ENCODE measurements at places on chromosomes 3 and 15.

- peak; percentile 84 for DNase-seq
These were observed 93.1 kb downstream of the FRMD5 start for GRCh38 chr15:44101944-44102343.

DNA sequence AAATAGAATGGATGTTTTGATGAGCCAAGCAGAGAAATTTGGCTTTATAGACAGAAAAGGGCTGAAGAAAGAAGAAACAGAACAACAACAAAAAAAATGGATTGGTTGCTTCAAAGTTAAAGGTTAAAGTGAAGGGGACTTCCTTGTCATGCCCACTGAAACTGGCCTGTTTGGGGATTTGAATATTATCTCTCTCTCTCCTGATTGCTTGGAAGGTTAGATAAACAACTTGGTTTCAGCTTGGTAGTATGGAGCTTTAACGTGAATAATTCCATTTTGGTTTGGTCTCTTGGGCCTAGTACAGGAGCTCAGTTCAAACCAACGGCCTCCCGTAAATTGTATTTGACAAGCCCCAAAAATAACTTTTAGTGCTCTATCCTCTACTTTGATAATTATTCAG lies 70.8 kb upstream of the MBNL1 start:
- DNase-seq: no peak

DNA sequence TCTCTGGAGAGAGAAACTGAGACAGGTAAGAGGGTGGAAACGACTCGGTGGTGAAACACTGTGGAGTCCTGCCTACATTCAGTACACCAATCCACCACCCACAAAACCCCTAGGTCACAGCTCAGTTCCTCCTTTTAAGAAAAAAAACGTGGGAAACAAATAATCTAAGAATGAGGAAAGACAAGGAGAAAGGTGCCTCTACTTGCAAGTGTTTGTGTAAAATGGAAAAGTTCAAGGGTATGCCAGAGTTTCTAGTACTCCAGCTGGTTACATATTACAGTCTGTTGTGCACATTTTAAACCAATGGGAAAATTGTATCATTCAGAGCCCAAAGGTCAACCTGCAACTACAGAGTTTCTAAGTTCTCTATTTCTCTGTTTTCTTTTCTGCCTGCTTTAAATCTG lies 32.2 kb downstream of the HGD start:
- DNase-seq: no peak

DNA sequence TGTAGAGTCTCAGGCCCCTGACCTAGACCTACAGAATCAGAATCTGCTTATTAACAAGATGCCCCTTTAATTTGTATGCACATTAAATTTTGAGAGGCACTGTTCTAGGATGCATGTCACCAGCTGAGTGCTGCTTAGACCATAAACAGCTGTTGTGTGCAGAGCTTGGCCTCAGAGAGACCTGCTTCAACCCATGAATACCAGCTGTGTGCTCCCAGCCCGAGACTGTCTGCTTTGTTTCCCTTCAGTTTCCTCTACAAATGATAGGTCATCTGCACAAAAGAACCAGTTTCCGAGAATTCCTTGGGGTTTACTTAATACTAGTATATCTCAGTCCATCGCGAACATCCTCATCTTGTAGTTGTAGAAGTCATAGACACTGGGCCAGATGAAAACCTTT lies 158.5 kb upstream of the PFN2 start:
- DNase-seq: peak; percentile 50

DNA sequence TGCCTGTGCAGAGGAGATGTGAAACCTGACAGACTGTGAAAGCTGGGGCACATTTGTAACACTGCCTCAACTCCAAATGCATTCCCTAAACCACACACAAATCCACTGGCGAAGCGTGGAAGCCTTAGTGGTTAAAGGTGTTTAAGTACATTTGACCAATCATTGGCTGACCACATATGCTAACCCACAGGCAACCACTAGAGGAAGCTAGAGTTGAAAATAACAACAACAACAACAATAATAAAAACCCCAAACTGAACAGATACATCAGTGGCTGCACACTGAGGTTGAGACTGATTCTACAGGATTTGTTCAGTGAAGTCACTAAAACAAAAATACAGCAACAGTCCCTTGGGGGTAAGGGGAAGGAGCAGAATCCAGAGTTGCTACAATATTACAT lies 129.7 kb downstream of the TJP1 start:
- no peak for DNase-seq

DNA sequence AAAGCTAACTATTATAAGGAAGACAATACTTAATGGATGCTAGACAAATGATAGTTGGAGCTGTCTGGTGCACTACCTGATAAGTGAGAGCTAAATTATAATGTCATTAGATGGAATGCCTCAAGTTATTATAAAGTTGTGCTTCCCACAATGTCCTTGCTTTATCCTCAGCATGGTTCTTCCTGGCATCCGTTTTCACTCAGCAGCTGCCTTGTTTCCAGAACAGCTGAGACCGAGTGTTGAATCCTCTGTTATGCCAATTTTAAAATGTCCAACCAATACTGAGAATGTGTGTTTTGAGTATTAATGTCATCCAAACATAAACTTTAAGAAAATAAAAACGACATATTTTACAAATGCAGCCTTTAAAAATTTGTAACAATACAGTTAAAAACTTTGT lies 286.7 kb upstream of the SOX2 start:
- DNase-seq: no peak

GRCh38 chr3:177263615-177264368 lies 66.5 kb upstream of the TBL1XR1 start:
- peak; percentile 46 for DNase-seq

GRCh38 chr15:75104804-75105557 lies 81.6 kb downstream of the PPCDC start:
- peak; percentile 97 for DNase-seq

DNA sequence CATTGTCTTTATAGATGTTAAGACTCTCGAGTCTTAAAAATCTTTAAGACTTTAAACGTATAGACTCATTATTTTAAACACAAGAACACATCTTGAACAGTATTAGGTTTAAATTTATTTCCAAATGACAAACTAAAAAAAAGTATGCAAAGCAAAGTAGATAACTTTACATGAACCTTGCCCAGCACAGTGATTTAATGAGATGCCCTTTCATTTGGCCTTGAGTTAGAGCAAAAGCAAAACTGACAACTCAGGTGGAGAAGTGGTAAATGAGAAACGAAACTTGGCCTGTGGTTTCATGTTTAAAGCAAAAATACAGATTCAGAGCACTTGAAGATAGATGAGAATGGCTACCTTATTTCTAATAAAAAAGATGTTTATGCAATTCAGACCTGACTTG lies 8.6 kb downstream of the GPR15 start:
- no peak for DNase-seq

GRCh38 chr15:40016224-40016865 lies 22.6 kb downstream of the SRP14 start:
- DNase-seq: peak; percentile 78

GRCh38 chr3:35422836-35423601 lies 216.3 kb upstream of the ARPP21 start:
- DNase-seq: peak; percentile 83

- no peak for DNase-seq
These were observed 44.8 kb downstream of the FILIP1L start for GRCh38 chr3:100069472-100069871.

DNA sequence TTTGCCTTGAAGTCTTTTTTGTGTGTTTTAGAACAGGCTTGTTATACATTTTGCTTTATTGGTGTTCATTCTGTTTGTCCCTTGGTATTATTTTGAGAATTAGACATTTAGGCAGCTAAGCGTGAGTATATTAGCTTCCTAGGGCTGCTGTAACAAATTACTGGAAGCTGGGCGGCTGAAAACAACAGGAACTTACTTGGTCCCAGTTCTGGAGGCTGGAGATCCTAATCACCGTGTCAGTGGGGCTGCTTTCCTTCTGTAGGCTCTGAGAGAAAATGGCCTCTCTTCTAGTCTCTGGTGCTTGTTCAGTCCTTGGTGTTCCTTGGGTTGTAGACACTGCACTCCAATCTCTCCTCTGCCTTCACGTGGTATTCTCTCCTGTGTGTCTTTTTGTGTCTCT lies 142.3 kb downstream of the KLHL25 start:
- no peak for DNase-seq

GRCh38 chr3:195763076-195763830 lies 42.5 kb downstream of the MUC20 start:
- no peak for DNase-seq

DNA sequence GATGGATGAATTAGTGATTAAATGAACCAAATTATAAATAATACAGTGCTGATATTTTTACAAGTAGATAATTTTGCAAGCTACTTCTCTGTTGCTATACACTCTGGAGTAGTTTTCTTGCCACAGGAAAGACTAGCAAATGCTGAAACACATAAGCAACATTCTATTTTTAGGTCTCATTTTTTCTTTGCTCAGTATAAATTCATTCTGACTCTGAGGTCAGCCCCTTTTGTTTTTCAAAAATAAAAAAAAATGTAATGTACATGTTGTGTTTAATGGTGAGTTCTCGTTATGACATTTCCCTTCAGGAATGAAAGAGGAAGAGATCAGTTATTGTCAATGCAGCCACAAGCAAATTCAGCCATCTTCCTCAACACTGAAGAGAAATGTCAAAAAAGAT lies 24.9 kb downstream of the GJD2 start:
- DNase-seq: no peak

GRCh38 chr3:130850044-130850797 lies 43.7 kb upstream of the ATP2C1 start:
- peak; percentile 81 for DNase-seq

GRCh38 chr15:48557335-48557734 lies 88.2 kb downstream of the FBN1 start:
- no peak for DNase-seq

- DNase-seq: no peak
These were observed 91.1 kb upstream of the TNIK start for GRCh38 chr3:171551296-171551695.

- DNase-seq: peak; percentile 60
These were observed 200.4 kb downstream of the ADAMTSL3 start for GRCh38 chr15:83854321-83854720.

GRCh38 chr3:37262816-37263393 lies 88.5 kb upstream of the LRRFIP2 start:
- DNase-seq: peak; percentile 19

DNA sequence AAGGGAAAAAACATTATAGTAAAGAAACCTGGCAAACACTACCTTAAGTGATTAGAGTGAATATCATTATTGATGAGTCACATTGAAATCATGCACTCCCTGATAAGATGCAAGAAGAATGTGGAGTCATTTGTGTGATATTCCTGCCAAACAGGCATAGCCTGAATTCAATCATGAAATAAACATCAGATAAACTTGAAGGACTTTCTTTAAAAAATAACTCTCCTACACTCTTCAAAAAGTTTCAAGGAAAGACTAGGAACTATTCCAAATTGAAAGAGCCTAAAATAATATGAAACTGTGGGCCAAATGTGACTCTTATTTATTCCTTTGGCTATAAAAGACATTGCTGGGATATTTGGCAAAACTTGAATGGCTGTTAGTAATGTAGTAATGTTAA lies 625.7 kb upstream of the LMCD1 start:
- DNase-seq: peak; percentile 41

GRCh38 chr15:101389362-101389761 lies 94.3 kb upstream of the SNRPA1 start:
- no peak for DNase-seq

DNA sequence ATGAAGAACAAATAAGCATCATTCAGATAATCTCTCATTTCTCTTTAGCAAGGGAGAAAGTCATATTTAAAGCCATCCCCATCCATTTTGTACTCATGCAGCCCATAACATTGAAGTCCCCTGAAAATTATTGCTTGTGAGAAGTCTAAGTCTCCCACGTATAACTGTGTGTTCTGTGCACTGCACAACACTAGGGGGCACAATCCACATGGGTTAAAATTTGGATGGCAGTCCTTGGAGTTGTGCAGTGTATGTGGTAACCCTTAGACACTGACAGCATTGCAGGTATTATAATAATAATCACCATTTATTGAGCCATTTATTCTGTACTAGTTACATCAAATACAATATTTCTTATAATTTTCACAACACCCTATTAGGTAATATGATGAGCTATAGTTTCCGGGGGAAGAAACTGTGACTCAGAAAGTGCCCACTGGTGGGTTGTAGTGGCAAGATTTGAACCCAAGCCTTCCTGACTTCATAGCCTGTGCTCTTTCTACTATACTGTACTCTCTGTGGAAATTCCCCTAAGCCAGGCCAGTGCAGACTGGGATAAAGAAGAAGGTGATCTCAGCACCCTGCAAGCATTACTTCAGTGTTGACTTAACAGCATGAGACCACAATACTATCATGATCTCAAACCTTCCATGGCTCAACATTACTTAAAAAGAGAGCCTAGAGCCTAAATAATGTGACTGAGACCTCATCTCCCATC lies 15.7 kb downstream of the KCNAB1 start:
- DNase-seq: no peak

- DNase-seq: peak; percentile 56
These were observed 38.0 kb upstream of the XCR1 start for GRCh38 chr3:46065294-46065705.

- no peak for DNase-seq
These were observed 283.2 kb upstream of the ROBO1 start for GRCh38 chr3:80050826-80051601.

GRCh38 chr15:40911141-40911540 lies 16.9 kb downstream of the VPS18 start:
- no peak for DNase-seq

DNA sequence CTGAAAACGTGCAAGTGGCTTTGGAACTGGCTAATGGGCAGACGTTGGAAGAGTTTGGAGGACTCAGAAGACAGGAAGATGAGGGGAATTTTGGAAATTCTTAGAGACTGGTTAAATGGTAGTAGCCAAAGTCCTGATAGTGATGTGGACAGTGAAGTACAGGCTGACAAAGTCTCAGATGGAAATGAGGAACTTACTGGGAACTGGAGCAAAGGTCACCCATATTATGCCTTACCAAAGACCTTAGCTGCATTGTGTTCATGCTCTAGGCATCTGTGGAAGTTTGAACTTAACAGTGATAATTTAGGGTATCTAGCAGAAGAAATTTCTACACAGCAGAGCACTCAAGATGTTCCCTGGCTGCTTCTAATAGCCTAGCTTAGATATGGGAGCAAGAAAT lies 28.6 kb upstream of the SERPINI2 start:
- no peak for DNase-seq

DNA sequence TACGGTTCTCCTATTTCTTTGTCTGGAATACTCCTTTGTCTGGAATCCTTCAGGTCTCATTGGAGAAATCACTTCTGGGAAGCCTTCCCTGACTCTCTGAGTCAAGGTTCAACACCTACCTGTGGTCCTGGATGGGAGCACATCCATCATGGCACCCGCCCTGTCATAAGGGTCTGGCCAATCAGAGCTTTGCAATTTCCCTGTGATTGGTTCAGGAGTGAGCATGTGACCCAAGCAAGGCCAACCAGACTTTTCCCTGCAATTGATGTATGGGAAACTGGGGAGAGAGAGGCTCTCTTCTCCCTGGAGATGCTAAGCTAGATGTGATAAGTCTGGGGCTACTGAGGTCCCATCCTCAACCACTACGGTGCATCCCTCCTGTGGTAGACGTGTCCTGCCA lies 8.1 kb downstream of the FAM3D start:
- no peak for DNase-seq

GRCh38 chr3:50473768-50474167 lies 29.7 kb downstream of the CACNA2D2 start:
- no peak for DNase-seq
